Endodermal cell (in vitro differentiated cells): ENCODE measurements at places on chromosomes 5 and 9.
A peak's percentile ranks its signal among the peaks of the same experiment; 100 is the strongest.

DNA sequence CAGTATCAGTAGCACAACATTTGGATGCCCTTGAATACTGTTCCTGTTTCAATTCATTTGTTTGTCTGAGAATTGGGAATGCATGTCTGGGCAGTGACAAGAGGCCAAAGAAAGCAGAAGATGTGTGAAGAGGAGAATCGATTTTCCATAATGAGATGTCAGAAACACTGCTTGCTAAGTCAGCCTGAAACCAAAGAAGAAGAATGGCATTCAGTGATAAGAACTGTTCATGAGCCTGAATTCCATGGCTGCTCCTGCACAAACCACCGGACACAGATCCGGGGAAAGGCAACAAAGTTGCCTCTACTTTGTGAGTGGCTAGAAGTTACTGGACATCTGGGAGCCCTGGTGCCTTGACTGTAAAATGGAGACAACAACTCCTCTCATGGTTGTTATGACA, 207.2 kb upstream of the RASEF start:
- H3K27ac ChIP-seq = no peak overlapping the region
- H3K4me1 ChIP-seq = peaks cover 5% of the 10 kb centered on the region
- H3K36me3 ChIP-seq = no peaks in the 10 kb centered on the region
- DNase-seq = no peak
- H3K4me3 ChIP-seq = no peak overlapping the region

- H3K27ac ChIP-seq = no peak overlapping the region
- H3K4me3 ChIP-seq = no peak overlapping the region
- no peaks in the 10 kb centered on the region for H3K27me3 ChIP-seq
- H3K36me3 ChIP-seq = no peaks in the 10 kb centered on the region
- H3K4me1 ChIP-seq = no peaks in the 10 kb centered on the region
These were observed 169.2 kb downstream of the NR3C1 start for GRCh38 chr5:143234162-143234842.

DNA sequence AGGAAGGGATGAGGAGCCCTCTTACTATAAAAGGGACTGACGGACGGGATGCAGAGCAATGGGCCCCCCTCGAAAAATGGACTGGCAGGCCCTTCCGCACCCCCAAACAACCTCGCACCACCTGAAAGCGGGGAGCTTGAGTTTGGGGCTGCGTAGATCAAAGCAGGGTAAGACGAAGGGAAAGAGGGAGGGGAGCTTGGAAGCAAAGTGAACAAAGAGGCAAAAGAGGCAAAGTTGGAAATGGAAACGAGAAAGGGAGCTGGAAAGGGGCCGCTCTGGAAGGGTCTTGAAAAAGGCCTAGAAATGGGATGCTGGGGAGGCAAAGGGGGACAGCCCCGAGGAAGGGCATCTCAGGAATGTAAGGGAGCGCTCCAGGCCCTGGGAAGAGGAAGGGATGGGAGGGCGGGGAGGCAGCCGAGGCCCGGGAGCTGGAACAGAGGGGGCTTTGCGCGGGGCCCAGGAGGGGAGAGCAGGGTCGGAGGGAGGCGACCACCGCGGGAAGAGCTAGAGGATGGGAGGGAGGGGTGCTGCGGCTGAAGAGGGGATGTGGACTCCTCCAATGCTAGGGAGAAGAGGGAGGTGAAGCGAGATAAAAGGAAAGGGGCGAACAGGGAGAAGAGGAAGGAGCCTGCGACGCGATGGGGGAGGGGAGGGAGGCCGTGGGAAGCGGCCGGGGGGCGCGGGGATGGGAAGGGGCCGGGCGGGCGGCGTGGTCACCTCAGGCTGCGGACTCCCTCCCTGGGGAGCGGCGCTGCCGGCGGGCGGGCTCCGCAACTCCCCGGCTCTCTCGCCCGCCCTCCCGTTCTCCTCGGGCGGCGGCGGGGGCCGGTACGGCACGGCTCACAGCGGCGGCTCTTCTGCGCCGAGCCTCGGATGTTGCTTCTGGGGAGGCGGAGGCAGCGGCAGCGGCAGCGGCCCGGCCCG, 577 bp downstream of the RNF145 start:
- peaks cover 7% of the 10 kb centered on the region for H3K4me1 ChIP-seq
- H3K36me3 ChIP-seq = no peaks in the 10 kb centered on the region
- peak; percentile 81 for DNase-seq

GRCh38 chr9:71647094-71647591, 121.2 kb downstream of the CEMIP2 start:
- peaks cover 3% of the 10 kb centered on the region for H3K4me1 ChIP-seq
- no peak overlapping the region for H3K4me3 ChIP-seq
- DNase-seq = peak; percentile 55
- no peak overlapping the region for H3K27ac ChIP-seq

- no peak for DNase-seq
- H3K4me1 ChIP-seq = no peaks in the 10 kb centered on the region
- H3K27me3 ChIP-seq = no peaks in the 10 kb centered on the region
- no peaks in the 10 kb centered on the region for H3K36me3 ChIP-seq
- no peak overlapping the region for H3K4me3 ChIP-seq
These were observed 102.9 kb downstream of the ACER2 start for GRCh38 chr9:19511694-19512093.

DNA sequence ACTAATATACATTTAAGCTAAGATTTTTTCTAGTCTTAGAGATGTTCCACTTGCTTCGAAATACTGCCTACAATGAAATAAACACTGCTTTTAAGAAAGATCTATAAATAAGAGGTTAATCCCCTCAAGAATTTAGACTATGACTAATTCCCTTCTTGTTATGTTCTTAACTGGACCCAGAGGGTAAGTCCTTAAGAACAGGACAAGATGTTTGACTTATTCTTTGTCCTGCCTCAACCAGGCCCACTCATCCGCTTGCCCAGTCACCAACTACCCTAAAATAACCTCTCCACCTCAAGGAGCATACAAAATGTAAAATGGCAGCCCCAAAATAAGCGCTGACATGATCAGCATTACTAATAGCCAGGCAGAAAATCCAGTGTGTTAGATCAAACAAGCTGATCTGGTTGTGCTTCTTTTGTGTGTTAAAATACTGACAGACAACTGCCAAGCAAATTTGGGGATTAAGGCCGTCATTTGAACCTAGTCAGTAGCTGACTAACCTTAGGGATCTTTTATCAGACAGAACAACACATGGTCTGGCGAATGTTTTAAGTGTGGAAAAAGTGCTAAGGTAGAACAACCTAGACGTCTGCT, 93.7 kb upstream of the SMC5 start:
- DNase-seq = no peak
- H3K27ac ChIP-seq = no peak overlapping the region
- H3K27me3 ChIP-seq = no peaks in the 10 kb centered on the region
- no peaks in the 10 kb centered on the region for H3K4me1 ChIP-seq
- H3K4me3 ChIP-seq = no peak overlapping the region

GRCh38 chr9:89376741-89377351, 58.5 kb downstream of the SECISBP2 start:
- H3K4me3 ChIP-seq = no peak overlapping the region
- H3K4me1 ChIP-seq = no peaks in the 10 kb centered on the region
- no peak overlapping the region for H3K27ac ChIP-seq
- H3K36me3 ChIP-seq = no peaks in the 10 kb centered on the region

DNA sequence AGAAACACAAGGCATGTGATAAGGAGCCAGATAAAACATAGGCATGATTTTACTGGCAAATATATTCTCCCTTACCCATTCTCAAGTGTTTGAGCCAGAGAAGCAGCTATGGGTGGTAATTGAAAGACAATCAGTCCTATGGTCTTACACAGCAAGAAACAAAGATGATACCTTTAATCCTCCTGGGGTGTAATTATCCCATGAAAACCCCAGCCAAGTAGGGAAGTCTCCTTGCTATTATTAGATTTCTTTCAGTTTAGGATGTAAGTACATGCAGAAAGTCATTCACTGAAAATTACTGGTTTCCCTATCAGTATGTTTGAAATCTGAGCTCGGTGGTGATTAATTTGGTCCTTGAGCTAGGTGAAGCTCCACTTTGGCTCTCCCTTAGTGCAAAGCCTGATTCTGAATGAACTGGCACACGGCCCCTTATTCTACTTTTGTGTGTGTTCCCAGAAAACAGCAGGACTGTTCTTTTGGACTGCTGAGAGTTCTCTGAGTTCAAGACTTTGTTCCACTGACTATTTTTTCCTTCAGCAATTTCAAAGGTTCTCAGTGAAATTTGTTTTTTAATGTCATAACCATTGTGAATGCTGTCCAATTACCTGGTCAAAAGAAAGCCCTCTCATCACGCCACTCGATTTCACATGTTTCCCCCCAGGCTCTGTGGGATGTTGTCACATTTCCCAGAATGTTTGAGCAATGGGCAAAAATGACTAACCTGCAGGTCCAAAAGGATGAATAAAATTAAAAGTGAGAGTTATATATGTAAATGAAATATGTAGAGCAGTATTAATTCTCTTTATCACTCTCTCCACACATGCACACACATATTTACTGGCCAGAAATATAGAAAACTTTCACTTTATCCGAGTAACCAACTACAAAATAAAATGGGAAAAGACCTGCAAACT, 343.0 kb downstream of the RAB3C start:
- no peaks in the 10 kb centered on the region for H3K27me3 ChIP-seq
- no peak overlapping the region for H3K4me3 ChIP-seq
- no peak for DNase-seq
- H3K36me3 ChIP-seq = no peaks in the 10 kb centered on the region
- H3K4me1 ChIP-seq = peaks cover 12% of the 10 kb centered on the region

DNA sequence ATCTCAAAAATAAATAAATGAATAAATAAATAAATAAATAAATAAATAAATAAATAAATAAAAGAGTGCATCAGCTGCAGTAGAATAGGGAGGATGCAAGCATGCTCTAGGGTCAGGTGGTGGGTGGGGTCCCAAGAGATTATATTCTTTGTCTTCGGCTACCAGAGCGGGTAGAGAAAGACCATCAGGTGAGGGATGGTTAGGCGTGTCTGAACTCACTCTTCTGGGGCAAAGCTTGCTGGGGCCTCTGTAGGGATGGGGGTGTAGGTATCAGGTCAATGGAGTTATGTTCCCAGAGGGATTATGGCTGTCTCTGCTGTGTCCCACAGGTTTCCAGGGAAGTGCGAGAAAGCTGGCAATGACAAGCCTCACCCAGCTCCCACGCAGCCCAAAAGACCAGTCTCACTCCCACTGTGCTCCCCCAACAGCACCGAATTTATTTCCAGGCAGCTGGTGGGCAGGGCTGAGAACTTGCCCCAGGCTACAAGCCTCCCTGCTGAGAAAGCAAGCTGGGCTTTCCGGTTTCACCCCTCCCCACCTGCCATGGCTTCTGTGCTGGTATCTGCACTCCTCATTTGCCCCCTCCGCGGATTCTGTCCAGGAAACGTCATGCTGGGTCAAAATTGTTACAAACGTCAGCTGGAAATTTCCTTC, 180.8 kb downstream of the LURAP1L start:
- DNase-seq = peak; percentile 90
- no peaks in the 10 kb centered on the region for H3K4me1 ChIP-seq
- no peak overlapping the region for H3K4me3 ChIP-seq
- H3K27me3 ChIP-seq = no peaks in the 10 kb centered on the region
- no peaks in the 10 kb centered on the region for H3K36me3 ChIP-seq

GRCh38 chr9:17318821-17319320, 184.0 kb downstream of the CNTLN start:
- H3K36me3 ChIP-seq = no peaks in the 10 kb centered on the region
- H3K4me1 ChIP-seq = no peaks in the 10 kb centered on the region
- no peaks in the 10 kb centered on the region for H3K27me3 ChIP-seq
- no peak for DNase-seq
